ENCODE measurements at places on chromosomes 2 and 18. TPM values are rescaled to one million over a fixed set of nuclear protein-coding genes. Genes with fewer than 3 reads are reported as not detected.

GRCh38 chr2:25385910-25386309 is 44.2 kb upstream of the DNMT3A start:
- no peak overlapping the region for H3K27ac ChIP-seq
- no peaks in the 10 kb centered on the region for H3K27me3 ChIP-seq
- no peak overlapping the region for H3K4me3 ChIP-seq
- no peaks in the 10 kb centered on the region for H3K4me1 ChIP-seq

- H3K4me1 ChIP-seq = no peaks in the 10 kb centered on the region
- no peak overlapping the region for H3K27ac ChIP-seq
- H3K36me3 ChIP-seq = no peaks in the 10 kb centered on the region
Measured at GRCh38 chr18:47404845-47405244, 153.4 kb upstream of the SKOR2 start.

GRCh38 chr2:190698895-190699294 is 50.0 kb downstream of the NAB1 start:
- peaks cover 14% of the 10 kb centered on the region for H3K4me1 ChIP-seq
- H3K27ac ChIP-seq = no peak overlapping the region
- peak; percentile 34 for DNase-seq
- H3K36me3 ChIP-seq = no peaks in the 10 kb centered on the region
- H3K4me3 ChIP-seq = no peak overlapping the region

GRCh38 chr18:65352186-65352585 is 398.6 kb upstream of the CDH7 start:
- H3K36me3 ChIP-seq = no peaks in the 10 kb centered on the region
- H3K27me3 ChIP-seq = no peaks in the 10 kb centered on the region
- H3K27ac ChIP-seq = no peak overlapping the region
- no peaks in the 10 kb centered on the region for H3K4me1 ChIP-seq
- no peak for DNase-seq
- H3K4me3 ChIP-seq = no peak overlapping the region

DNA sequence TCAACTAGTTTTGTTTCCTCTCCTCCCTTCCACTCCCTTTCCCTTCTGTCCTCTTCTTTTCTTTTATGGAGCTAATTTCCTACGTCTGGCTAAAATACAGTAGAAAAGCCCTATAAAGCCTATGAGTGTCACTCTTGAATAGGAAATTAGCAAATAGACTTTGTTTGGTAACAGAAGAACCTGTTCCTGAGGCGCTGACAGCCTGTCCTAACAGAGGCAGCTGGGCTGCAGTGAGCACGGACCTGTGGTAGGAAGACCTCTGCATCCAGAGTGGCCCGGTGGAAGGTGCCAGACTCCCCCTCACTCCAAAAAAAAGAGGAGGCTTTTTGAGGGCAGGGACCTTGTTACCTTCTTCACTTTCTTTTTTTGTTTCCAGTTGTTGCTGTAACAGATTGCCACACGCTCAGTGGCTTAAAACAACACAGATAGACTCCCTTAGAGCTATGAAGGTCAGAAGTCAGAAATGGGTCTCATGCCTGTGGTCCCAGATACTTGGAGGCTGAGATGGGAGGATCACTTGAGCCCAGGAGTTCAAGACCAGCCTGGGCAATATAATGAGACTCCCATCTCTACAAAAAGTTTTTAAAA is 81.2 kb upstream of the TXNDC2 start:
- no peak overlapping the region for H3K4me3 ChIP-seq
- no peak overlapping the region for H3K27ac ChIP-seq
- no peaks in the 10 kb centered on the region for H3K27me3 ChIP-seq
- H3K4me1 ChIP-seq = peaks cover 15% of the 10 kb centered on the region
- H3K36me3 ChIP-seq = no peaks in the 10 kb centered on the region
- no peak for DNase-seq

GRCh38 chr2:21262426-21262940 is 138.7 kb downstream of the TDRD15 start:
- no peak for DNase-seq
- H3K4me3 ChIP-seq = no peak overlapping the region
- H3K27ac ChIP-seq = no peak overlapping the region
- no peaks in the 10 kb centered on the region for H3K27me3 ChIP-seq

DNA sequence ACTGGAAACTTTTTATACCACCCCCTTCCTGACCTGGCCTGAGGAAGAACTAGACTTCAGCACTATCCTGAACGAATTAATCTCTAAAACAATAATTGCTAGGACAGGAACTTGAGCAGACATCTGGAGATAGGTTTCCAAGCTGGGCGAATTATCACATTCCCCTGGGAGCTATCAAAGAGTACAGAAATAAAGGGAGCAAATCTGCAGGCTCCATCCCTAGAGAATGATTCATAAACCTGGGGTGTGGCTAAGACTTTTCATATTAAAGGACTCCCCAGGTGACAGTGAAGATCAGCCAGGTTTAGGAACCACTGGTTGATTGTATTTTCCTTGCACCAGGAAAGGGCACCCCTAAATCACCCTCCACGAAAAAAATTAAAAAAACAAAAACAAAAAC is 105.6 kb upstream of the NOL4 start:
- H3K27me3 ChIP-seq = no peaks in the 10 kb centered on the region
- no peak overlapping the region for H3K27ac ChIP-seq
- H3K4me1 ChIP-seq = no peaks in the 10 kb centered on the region
- no peaks in the 10 kb centered on the region for H3K36me3 ChIP-seq

- no peaks in the 10 kb centered on the region for H3K27me3 ChIP-seq
- no peak for DNase-seq
- H3K4me3 ChIP-seq = no peak overlapping the region
- H3K36me3 ChIP-seq = no peaks in the 10 kb centered on the region
- H3K4me1 ChIP-seq = no peaks in the 10 kb centered on the region
- H3K27ac ChIP-seq = no peak overlapping the region
Measured at GRCh38 chr2:17627434-17627833, 86.9 kb downstream of the VSNL1 start.

DNA sequence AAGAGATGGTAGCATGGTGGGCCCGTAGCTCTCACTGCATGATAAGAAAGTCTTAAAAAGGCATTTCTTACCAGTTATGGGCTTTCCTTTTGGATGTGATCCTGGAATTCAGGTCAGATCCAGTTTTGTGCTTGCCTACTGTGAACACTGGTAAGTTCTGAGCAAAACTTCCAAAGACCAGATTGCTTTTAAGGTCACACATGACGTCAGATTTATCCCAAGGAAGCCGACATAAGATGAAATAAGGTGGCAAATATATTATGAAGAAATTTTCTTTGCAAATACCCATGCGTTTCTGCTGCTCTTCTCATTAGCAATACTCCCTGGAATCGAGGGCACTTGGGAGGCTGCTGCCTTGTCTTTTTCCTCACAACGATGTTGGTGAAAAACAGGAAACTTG is 416.4 kb upstream of the HNMT start:
- H3K4me1 ChIP-seq = no peaks in the 10 kb centered on the region
- H3K4me3 ChIP-seq = no peak overlapping the region
- H3K27me3 ChIP-seq = no peaks in the 10 kb centered on the region
- no peak overlapping the region for H3K27ac ChIP-seq
- no peaks in the 10 kb centered on the region for H3K36me3 ChIP-seq

Gene TMEM178A
- total RNA-seq = 0.32 TPM

Gene ASB18
- total RNA-seq = not detected
